ENCODE measurements at places on chromosomes 6 and 20.

DNA sequence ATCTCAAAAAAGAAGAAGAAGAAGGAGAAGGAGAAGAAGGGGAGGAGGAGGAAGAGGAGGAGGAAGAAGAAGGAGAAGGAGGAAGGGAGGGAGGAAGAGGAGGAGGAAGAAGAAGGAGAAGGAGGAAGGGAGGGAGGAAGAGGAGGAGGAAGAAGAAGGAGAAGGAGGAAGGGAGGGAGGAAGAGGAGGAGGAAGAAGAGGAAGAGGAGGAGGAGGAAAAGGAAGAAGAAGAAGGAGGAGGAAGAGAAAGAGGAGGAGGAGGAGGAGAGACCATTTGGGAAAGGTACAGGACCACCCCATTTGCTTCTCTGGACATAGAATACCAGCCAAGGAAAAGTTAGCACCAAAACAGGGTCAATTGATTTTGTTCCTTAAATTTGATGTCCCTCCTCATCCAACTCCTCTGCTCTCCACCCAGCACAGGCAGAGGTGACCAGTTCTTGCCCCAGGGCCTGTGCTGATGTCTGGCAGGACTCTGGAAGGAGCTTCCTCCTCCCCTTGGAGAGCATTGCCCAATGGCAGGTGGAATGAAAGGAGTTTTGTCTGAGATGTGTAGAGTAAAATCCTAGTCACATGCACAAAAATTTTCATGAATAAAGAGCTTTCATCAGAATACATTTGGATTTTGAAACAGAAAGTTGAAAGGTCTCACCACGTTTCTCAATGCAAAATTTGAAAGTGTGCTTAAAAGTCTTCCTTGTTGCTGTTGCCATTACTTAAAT is 182.9 kb downstream of the LY86 start:
- DNase-seq: no peak

DNA sequence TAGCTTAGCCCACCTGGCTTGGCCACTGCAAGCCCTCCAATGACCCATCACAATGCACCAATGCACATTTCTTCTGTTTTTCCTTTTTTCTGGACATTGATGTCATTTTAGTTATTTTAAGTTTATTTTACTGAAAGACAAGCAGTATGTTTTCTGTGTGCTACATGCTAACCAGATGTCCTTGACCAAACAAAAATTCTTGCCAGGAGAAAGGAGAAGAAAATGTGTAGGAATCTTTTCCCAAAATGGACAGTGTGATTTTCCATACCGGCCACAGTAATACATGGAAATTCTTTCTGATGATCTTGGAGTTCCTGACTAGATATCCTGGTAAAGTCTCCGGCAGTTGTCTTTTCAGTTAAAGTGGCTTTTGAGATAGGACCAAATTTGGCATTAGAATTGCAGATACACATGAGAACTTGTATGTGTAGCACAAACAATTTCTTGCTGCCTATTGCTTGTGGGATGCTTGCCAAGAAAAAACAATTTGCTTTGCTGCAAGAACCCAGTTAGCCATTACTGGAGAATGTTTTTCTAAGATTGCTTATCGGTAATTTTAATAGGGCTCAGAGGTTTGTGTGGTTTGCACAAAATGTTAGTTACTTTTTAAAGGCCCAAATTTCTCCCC is 696.5 kb upstream of the CITED2 start:
- DNase-seq: no peak

GRCh38 chr6:1387876-1388629 is 1.3 kb upstream of the FOXF2 start:
- DNase-seq: no peak

GRCh38 chr6:130296854-130297253 is 69.0 kb upstream of the TMEM200A start:
- DNase-seq: no peak

DNA sequence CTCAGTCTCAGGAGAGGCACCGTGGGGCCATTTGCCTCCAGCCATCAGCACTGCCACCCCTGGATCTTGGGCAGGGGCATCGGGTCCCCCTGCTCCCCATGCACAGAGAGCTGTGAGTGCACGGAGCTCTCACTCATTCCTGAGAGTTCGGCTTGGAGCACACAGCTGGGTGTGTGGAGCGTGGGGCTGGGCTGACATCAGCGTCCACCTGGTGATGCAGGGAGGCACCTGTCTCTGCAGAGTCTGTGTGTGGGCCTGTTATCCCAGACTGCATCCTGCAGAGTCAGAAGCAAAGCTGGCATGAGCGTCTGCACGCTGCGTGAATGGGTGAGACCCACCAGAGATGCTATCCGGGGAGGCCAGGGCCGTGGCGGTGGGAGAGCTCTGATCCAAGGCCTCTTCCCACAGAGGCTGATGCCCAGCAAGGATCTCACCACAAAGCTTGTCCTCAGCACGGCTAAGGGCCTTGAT is 248.8 kb upstream of the AFDN start:
- no peak for DNase-seq

Data from stimulated activated CD8-positive, alpha-beta memory T cell treated with anti-CD3 and anti-CD28 coated beads, Interleukin-12 subunit alpha, Interleukin-12 subunit beta, amount 100 ng/mL, for 1 hour (primary cell).